Activated CD4-positive, alpha-beta T cell treated with anti-CD3 and anti-CD28 coated beads, Interleukin-2, amount 50 U/mL, for 1 hour (primary cell): ENCODE measurements at places on chromosomes 3 and 15.

DNA sequence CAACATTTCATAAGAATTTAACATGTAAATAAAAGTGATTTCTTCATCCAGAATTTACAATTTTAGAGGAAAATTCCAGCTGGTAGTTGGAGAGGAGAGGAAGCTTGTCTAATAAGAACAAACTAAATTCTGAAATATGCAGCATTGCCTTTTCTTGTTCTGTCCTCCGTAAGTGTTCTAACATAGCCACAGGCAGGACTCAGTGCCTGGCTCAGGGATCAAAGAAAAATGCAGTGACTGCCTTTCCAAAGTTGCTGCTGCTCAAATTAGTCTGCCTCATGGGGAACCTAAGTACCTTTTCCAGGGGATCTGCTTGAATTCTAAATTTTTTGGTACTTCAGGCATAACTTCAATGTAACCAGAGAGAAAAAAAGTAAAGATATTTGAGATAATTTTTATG, 713.0 kb upstream of the CADM2 start:
- no peak for DNase-seq

DNA sequence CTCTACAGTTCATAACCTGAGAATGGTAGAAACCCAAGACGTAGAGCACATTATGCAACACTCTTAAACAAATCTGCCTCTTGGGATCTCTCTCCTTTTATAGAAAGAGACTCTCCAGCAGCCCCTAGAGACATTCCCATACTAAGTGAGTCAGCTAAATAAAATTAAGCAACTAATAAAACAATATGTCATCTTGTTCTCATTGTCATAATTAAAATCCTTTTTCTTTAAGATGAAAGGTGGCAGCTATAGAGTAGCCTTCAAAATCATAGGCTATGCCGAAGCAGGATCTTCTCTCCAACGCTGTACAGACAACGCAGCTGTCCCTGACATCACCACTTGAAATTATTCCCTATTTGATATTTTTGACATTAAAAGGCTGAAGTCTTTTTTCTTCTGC, 790.0 kb downstream of the FHIT start:
- no peak for DNase-seq

DNA sequence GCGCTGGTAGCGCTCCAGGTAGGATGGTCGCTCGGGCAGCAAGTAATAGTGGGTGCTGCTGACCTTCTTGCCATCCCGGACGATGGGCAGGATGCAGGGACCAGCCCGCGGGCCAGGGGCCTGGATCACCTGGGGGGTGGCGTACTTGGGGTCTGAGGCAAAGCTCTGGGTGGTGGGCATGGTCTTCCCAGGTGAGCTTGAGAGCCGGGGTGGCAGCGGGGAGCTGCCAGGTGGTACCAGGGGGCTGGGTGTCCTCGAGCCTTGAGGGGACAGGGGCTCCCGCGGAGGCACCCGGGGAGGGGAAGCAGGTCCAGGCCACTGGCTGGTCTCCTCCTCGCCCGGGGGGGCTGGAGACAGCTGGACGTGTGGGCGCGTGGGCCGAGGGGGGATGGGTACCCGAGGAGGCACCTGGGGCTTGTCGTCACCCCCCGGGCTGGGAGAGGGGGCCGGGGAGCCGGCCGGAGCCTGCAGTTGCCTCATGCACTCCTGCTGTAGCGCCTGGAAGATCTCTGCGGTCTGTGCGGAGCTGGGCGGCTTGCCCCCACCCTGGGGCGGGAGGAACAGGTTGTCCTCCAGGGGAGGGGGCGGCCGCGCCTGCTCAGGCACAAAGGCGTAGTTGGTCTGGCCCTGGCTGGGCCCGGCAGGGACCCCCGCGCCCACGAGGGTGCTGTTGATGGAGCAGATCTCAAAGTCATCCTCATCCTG, 40.6 kb downstream of the TNK2 start:
- DNase-seq, result no peak

DNA sequence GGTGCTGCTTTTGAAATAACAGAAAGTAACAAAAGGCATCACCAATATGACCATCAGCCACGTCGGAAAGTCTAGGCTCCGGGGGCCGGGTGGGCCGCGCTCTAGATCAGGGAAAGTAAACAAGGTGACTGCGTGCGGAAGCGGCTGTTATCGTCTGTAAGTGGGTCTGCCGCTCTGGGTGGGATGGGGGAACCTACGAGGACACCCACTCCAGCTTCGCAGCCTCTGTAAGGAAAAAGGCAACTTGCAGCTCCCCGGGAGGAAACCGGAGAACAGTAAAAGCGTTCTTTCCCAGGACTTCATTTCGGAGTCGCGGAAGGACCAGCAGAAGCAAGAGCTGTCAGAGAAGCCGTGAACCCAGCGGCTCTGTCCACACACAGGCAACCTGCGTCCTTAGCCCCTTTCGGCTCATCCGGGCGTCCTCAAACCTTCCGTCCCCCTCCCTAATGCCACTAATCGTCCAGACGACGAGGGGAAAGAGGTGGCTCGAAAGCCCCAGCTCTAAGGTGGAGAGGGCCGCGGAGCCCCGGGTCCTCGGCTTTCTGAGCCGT, 461 bp downstream of the XRN1 start:
- peak; percentile 32 for DNase-seq

- DNase-seq, result peak; percentile 47
Observed at GRCh38 chr3:188170461-188171459, 16.8 kb downstream of the LPP start.

- no peak for DNase-seq
Observed at GRCh38 chr3:144039661-144040060, 68.0 kb downstream of the DIPK2A start.

GRCh38 chr3:187639927-187640568, 30.1 kb downstream of the SST start:
- DNase-seq, result no peak

DNA sequence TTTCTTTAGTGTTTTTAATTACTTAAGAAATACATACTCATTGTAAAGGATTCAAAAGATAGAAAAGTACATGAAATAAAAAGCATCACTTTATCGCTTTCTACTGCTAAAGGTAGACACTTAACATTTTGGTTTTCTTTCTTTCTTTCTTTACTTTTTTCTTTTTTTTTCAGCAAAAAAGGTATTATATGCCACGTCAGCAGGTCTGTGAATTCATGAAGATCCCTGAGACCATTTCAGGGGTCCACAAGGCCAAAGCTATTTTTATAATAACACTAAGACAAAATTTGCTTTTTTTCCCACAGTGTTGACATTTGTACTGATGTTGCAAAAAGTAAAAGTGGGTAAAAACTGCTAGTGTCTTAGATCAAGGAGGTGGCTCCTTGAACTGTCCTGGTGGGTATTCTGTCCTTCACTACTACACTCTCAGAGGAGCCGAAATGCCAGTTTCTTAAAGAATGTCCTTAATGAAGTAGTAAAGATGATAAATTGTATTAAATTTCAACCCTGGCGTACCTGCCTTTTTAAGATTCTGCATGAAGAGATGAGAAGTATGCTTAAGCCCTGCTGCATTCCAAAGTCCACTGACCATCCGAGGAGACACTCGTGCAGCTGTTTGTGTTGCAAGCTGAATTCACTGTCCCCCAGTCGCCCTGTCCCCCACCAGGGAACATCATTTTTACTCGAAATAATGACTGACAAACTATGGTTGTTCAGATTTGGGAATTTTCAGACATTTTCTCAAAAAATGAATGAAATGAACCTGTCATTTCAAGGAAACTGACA, 106.7 kb upstream of the PIAS1 start:
- no peak for DNase-seq

GRCh38 chr3:137988152-137988551, 21.8 kb upstream of the CLDN18 start:
- DNase-seq, result no peak

DNA sequence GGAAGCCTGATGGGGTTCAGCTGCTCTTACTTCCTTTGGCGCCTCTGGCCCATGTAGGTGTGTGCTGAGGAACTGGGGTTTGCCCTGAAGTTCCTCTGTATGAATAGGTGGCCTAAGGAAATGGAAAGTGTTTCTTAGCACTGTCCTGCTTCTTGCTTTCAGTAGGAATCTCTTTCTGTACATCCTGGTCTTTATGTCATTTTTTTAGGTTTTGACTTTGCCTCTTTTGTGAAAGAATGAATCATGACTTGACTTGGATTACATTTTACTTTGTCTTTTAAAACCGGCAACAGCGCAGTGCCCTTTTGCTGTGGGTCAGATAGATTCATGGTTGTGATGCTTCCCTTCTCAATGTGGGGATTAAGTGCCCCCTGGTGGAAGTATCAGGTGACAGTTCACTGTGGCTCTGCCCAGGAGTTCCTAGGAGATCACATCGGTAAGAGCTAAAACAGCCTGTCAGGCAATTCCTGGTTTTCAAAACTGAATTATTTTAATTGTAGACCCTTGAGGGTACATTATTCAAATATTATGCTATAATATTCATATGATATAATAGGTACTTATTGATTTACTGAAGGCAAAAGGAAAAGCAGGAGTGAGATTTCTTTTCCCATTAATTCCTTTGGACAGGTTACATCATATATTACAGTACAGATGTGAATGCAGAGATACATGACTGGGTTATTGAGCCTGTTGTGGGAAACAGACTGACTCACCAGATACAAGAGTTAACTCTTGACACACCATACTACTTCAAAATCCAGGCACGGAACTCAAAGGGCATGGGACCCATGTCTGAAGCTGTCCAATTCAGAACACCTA, 95.4 kb downstream of the HCN4 start:
- DNase-seq, result peak; percentile 24

GRCh38 chr3:33467786-33468185, 27.6 kb upstream of the UBP1 start:
- no peak for DNase-seq

DNA sequence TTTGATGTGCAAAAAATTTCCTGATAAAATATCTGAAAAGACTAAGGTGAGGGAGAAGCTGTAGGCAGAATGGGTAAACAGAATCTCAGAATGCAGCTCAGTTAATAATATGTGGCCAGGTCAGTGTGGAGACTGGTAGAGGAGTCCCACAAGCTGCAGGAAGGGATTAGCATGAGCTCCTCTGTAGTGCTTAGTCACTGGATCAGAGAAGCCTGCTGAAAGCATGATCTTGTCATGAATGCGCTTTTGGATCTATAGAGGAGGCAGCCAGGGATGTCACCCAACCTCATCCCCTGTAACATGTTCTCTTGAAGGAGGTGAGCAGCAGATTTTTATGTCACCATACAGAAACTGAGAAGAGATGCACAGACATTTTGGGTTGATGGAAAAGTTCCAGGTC, 1035.3 kb upstream of the GBE1 start:
- no peak for DNase-seq

GRCh38 chr3:25897019-25897418, 107.1 kb downstream of the OXSM start:
- no peak for DNase-seq

- no peak for DNase-seq
Observed at GRCh38 chr3:27666272-27666671, 55.9 kb downstream of the EOMES start.

DNA sequence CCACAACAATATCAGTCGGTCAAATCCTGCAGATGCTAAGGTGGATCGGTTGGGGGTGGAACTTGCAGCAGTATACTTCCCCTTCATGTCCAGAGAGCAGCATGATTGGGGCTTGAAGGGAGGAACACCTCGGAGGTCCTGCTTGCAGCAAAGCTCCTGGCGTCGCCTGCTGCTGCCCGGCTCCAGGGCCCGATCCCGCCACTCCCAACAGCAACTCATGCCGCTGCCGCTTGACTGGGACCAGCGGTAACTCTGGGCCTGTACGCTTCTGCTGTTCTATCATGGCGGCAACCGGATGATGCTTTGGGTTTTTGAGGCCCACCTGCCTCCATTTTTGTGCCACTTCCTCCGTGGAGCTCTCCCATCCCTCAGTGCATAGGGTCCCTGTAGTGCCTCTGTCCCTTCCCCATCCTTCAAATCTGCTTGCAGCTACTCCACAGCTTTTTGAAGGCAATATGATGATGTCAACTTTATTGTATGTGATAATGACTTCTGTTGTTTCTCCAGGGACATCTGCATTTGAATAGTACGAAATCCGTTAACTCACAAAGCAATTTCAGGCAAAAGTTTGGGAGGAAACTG, 56.3 kb downstream of the KCNAB1 start:
- no peak for DNase-seq

GRCh38 chr15:63323798-63324563, 46.6 kb downstream of the APH1B start:
- DNase-seq, result no peak

DNA sequence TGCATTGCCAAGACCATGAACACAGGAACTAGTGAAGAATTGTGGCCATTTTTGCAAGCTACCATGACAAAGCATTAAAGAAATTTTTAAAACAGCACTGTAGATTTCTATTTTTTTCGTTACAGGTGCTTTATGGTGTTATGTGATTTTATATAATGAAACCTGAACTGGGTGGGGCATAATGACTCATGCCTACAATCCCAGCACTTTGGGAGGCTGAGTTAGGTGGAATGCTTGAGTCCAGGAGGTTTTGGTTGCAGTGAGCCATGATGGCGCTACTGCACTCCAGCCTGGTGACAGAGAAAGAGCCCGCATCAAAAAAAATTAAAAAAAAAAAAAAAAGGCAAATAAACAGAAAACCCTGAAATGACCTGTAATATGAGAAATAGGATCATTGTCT, 846.7 kb downstream of the EPHA3 start:
- no peak for DNase-seq

DNA sequence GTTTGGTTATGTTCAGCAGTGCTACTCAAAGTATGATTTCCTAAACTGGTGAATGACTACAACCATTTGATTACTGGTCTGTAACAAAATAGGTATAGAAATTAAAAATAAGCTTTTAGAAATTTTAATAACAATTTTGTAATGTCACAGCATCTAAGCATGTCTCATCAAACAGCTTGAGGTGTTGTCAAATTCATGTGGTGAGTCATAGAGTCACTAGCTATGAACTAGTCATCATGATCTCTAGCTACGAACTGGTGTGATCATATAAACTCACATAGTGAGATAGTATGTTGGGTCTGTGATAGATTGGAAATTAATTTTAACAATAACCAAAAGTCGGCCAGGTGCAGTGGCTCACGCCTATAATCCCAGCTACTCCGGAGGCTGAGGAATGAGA, 213.9 kb upstream of the RBMS3 start:
- no peak for DNase-seq

DNA sequence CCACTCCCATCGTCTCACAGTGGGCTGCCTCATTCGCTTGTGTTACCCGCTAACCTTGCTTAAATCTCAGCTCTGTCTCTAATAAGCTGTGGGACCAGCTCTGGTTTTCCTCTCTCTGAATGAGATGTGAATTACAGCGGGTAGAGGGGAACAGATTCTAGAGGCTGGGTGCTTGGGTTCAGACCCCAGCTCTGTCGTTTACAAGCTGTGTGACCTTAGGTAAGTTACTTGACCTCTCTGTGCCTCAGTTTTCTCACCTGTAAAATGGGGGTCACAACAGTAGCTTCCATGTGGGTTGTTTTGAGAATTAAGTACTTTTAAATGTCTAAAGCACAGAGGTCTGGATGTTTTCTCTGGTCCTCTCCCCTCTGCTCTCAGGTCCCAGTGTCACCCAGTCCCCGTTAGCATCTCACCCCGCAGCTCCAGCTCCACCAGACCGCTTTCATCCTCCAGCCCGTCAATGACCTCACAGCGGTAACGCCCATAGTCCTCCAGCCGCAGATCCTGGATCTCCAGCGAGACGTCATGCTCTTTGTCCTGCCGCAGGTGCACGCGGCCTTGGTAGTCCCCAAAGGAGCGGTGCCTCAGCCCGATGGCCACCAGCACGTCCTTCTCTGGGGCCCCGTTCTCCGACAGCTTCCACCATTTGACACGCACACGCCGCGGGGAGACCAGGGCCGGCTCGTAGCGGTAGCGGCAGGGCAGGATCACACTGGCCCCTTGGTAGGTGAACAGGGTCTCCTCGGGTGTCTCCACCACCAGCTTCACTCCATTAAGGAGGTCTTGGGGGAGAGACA, 14.2 kb downstream of the HAPLN3 start:
- DNase-seq, result no peak

GRCh38 chr15:52617026-52617425, 48.2 kb upstream of the ARPP19 start:
- no peak for DNase-seq
